ENCODE measurements at places on chromosomes 11 and 22.

DNA sequence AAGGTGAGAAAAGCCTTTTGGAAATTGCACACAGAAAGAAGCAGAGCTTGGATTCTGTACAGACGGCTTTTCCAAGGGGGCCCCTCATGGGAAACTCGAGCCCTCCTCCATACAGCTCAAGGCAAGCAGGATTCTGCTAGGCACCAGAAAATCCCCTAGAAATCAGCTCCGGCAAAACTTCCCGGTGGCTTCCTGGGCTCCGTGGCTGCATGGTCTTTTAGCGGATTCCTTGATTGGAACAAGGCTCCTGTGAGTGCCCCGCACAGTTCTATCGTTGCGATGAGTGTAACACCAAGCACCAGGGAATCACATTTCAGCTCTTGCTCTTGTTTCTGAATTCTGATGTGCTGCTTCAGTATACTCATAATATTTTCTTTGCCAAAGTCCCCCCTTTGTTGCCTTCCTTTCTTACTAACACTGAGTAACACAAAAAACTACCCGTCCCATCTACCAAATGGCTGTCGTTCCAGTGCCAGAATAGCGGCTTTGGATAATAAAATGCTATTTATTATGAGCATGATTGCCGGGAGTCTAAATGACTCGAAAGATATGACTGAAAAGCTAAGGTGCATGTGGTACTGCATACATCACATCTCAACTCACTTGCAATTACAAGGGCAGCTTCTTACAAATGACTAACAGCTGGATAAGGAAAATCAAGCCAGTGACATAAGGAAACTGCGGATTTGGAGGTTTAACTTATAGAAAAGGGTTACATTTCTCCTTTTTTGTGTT is 494.1 kb downstream of the DLG2 start:
- DNase-seq: no peak

GRCh38 chr11:95092549-95093324 is 3.1 kb downstream of the ENDOD1 start:
- no peak for DNase-seq

DNA sequence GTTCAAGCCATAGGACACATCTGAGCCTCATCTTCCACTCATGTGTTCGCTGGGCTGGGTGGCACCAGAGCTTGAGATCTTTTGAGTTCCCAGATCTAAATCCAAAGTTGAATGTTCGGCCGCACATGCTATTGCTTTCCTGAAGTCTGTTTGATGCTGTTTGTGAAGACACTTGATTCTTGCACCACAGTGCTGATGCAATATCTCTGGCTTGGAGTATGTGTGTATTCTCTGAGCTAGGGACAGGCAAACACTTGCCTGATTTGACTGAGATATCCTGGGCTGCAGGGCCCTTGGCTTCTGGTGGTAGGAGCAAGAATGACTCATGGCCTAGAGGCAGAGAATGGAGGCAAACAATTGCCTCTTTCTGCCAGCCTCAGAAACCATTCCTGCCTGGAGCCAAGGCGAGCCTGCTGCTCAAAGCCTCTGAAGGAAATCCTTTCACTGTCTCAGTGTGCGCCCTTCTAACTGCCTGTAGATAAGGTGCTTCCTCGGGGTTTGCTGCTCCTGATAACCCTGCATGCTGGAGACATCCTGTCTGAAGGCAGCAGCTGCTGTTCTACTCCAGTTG is 73.0 kb downstream of the CYB5R2 start:
- DNase-seq: no peak

GRCh38 chr11:112216561-112217105 is 9.6 kb upstream of the PTS start:
- no peak for DNase-seq
